ENCODE measurements at places on chromosomes 4 and X.
A peak's percentile ranks its signal among the peaks of the same experiment; 100 is the strongest.

GRCh38 chrX:55867181-55867651 is 149.7 kb downstream of the RRAGB start:
- DNase-seq, result no peak

DNA sequence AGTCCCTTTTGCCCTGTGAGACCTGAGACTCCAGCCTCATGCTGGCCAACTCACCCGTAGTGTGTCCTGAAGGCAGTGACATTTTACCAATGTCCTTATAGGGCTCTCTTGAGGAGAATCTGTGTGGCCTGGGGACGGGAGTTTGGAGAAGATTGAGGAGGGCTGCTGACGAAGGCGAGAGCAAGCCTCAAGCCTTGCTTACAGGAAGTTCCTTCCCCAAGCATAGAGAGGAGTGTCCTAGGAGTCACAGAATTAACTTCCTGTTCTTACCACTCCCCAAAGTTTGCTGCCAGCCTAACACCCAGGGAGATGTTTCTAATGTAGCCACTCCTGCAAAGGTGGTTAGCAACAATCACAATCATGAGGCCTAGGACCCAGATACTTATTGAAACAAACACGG is at the start of gene NXF3:
TSS of gene NXF3 (minus strand) at position 202 of the 400 bp plus-strand sequence. CDS start at position 82, 120 bp downstream.
- DNase-seq, result no peak

DNA sequence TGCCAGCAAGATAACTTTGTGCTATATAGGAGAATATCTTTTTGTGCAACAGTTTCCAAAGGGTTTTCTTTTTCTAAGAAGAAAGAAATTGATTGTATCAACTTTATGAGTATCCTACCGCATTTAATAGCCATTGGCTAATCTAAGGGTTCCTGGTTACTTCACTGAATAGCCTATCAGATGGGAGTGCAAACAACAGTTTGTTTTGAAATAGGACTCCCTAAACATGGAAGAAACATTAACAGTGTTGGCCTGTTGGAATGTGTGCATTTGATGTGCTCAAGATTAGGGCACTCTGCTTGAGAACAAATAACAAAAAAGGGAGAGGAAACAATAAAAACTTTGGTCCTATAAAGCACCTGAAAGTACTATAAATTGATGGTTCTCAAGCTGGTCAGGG is 29.1 kb downstream of the NPNT start:
- no peak for DNase-seq

GRCh38 chrX:153411255-153411987 is at the start of gene ZFP92:
ZFP92 (plus strand) TSS chrX:153411472; CDS start chrX:153418323, 6,851 bp downstream.
- DNase-seq, result peak; percentile 5

- no peak for DNase-seq
Measured at GRCh38 chr4:6354119-6354518, 84.5 kb downstream of the WFS1 start.

- no peak for DNase-seq
Measured at GRCh38 chr4:37443137-37443536, 198.6 kb downstream of the NWD2 start.

- no peak for DNase-seq
Measured at GRCh38 chr4:27087306-27088045, 226.8 kb downstream of the STIM2 start.

DNA sequence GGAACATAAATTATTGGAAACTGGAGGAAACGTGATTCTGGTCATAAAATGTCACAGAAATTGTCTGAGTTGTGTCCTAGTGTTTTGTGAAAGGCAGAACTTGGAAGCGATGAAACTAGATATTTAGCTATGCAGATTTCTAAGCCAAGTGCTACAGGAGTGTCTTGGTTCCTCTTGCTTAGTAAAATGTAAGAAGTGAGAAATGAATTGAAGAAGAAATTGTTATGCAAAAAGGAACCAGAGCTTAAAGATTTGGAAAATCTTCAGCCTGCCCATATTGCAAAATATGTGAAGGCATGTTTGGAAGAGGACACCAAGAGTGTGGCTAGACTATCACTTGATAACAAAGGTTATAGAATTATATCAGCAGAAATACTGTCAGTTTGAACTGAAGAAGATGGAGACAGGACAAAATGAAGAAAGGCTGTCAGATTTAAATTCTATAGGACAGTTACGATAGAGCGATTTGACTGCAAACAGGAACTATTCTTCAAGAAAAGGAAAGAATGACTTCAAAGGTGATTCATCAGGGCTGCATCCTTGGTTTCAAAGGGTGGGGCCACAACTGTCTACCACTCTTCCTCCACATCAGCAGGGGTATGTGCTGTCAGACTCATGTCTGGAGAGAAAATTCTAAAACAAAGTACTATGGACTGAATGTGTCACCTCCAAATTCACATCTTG is 9.4 kb upstream of the CDS1 start:
- DNase-seq, result no peak

DNA sequence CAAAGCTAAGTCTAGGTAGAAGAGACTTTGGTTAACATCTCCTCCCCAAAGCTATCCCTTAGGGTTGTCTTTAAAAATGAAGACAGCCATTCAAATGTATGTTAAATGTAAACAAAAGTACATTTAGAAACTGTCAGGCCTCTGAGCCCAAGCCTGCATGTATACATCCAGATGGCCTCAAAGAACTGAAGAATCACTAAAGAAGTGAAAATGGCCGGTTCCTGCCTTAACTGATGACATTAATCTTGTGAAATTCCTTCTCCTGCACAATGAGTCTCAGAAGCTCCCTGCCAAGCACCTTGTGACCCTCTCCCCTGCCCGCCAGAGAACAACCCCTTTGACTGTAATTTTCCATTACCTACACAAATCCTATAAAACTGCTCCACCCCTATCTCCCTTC is 377.9 kb downstream of the FAM133A start:
- no peak for DNase-seq

GRCh38 chr4:150909116-150909515 is 106.0 kb downstream of the LRBA start:
- DNase-seq, result no peak

DNA sequence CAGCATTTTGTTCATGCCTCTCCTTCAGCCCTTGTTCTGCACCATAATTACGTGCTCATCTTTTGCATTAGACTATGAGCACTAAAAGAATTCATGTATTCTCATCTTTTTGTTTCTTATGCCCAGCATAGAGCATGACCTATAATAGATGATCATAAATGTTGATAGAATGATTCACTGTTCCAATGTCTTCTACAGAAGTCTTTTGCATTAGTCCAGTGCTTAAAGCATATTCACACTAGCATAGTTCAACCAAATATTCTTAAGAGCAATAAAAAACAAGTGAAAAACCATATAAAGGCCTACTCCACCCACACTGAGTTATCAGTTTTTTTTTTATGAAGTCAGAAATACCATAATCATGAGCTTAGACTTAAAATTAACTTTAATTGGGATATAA is 36.5 kb upstream of the SLC10A4 start:
- no peak for DNase-seq

DNA sequence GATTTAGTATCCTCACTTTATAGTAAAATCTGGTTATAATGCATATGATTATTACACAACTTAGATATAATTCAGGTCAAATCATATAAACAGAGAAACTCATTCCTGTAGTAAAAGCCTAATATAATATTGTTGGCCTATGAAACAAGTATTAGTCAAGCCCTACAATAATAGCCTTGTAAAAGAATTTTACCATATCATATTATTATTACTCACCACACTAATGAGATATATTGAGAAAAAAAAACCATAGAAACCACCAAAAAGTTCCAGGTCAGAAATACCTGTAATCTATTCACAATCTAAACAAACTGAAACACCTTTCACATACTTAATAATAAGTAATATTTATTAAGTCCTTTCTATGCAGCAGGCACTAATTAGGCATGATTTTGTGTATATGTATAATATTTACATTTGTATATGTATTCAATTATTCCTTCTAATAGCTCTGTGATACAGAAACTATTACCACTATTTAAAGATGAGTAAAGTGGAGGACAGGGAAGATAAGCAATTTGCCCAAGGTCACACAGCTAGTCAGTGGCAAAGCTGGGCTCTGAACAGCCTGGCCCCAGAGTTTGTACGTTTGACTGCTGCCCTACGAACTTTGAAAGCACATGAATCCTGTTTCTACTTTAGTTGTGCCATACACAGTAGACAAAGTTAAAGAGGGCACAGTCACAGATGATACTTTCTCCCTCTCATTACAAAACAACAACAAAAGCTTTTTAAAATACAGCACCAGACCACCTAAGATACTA is 9.0 kb downstream of the ZNF827 start:
- no peak for DNase-seq

- no peak for DNase-seq
Measured at GRCh38 chr4:7189066-7189465, 3.3 kb upstream of the SORCS2 start.

- DNase-seq, result no peak
Measured at GRCh38 chrX:11597479-11597878, 68.2 kb downstream of the ARHGAP6 start.

GRCh38 chr4:1661695-1662094 is 22.4 kb downstream of the FAM53A start:
- DNase-seq, result no peak

DNA sequence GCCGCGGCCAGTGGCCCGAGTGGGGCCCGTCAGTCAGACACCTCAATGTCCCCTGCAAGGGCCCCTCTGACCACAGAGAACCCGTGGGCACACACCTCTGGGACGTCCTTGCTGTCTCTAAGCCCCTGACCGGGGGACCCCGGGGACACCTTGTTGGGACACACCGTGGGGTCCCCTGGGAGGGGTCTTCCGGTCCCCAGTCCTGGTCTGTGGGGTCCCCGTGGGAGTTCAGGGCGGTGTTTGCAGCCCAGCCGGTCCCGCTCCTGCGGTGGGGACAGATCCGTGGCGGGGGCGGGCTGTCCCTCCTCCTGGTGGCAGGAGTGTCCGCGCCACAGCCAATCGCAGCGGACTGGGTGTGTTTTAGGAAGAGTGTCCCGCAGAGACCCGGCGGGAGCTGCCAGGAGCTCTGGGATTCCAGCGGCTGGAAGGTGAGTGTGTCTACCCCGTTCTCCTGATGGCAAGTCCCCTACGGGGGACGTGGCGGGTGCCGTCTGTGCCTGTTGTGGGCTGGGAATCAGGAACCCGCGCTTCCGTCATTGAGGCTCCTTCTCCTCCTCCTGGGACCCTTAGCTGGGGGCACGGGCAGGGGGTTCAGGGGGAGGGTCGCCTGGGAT is 5.1 kb upstream of the PLCXD1 start:
- no peak for DNase-seq

- DNase-seq, result no peak
Measured at GRCh38 chr4:138087066-138087719, 155.0 kb downstream of the SLC7A11 start.

DNA sequence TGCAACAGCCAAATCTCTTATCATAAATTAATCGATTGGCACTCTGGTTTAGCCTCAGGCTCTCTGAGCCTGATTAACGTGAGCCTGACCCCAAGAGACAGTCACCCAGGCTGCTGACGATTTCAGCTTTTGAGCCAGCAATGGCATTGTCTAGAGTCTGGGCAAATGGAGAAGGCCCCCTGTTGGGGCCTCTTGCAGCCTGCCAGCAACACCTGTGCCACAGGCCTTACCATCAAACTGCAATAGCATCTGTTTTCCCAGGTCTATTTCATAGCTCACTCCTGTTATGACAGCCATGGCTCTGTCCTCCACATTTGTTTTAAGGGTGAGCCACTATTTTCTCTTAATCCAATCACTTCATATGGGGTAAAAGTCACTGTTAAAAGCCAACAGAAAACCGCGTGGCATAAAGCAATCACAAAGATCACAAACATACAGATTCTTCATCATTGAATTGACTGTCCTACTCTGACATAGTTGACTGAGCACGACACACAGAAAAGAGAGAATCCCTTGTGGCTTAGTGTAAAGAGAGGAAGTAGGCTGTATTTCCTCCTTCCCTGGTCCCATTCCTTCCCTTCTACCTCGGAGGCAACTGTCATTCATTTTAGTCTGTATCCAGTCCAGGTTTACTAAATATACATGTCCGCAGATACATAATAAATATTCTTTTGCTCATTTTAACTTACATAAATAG is 47.8 kb downstream of the SLC9A7 start:
- no peak for DNase-seq

- no peak for DNase-seq
Measured at GRCh38 chrX:148284821-148285220, 215.6 kb upstream of the AFF2 start.

DNA sequence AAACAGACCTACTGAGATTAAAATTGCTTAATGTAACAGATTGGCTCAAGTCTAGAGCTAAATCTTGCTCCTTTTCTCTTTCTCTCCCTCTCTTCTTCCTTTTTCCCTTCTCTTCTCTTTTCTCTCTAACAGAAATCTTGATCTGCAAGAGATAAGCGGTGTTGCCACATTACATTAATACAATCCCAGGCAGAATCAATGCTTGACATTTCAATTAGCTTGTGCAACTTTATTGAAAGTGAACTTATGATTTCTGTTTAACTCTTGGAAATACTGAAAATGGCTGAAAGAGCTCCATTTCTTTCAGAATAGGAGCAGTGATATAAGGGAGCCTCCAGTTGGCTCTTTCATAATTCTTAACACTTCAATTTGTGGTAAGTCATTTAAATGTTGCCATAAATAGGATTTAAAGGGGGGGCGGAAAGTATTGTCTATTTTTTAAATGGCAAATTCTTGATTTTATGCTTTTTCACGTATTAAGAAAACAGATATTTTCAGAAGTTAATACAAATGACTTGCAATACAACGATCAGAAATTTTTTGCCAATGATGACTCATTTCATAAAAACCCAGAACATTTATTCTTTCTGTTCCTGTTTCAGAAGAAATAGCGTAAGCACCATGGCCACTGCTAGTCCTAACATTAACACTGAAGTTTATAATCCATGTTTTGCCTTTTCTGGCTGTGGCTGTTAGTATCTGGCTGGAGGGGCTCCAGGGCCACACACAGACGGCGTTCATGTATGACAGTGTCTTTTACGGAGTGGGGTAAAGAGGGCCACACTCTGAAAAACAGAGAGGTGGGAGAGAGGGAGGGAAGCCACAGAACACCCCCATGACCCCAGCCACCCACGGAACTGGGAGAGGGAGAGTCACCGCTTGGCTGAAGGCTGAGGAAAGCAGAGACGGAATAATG is 115.7 kb upstream of the FAT1 start:
- DNase-seq, result no peak

- DNase-seq, result no peak
Measured at GRCh38 chr4:40800064-40800463, 50.3 kb downstream of the NSUN7 start.

DNA sequence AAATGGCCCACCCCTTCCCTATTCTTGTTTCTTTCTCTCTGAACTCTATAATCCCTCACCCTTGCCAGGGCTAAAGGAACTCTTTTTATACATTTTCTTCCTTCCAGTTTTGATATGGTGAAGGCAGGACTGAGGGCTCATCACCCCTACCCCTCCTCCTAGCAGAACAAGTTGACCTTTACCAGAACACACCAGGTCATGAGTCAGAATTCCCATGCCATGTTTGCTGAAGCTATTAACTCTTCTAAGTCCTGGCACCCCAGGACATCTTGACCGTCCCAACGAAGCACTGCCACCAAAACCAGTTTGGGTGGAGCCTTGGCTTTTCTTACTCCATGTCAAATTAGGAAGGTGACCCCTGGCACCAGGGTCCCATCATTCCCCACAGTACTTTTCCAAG is 57.5 kb upstream of the DYNLT3 start:
- no peak for DNase-seq

DNA sequence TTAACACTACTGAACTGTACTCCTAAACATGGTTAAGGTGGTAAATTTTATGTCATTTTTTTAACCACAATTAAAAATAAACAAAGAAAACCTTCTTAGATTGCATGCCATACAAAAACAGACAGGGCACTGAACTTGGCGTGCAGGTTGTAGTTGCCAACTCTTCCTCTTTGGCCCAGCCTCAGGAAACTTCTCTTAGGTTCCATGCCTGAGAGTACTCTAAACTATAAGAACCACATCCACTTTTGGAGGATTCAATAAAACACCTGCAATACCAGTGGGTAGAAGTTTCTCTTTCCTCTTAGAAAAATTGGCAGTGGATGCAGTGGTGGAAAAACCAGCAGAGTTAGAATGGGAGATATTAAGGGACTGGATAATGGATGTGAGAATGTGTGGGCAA is 103.4 kb downstream of the LUZP4 start:
- no peak for DNase-seq

All from stimulated activated CD4-positive, alpha-beta T cell treated with anti-CD3 and anti-CD28 coated beads, TNF-alpha, amount 100 ng/mL, for 4 hours (primary cell).